Adrenal gland (tissue), 19 donors: ENCODE measurements at places on chromosomes 7 and 10.

GRCh38 chr7:73799282-73800141 lies 29.4 kb upstream of the CLDN3 start:
- no peak for DNase-seq

- DNase-seq: no peak
These were observed 202.9 kb upstream of the PLXNA4 start for GRCh38 chr7:132779164-132779563.

DNA sequence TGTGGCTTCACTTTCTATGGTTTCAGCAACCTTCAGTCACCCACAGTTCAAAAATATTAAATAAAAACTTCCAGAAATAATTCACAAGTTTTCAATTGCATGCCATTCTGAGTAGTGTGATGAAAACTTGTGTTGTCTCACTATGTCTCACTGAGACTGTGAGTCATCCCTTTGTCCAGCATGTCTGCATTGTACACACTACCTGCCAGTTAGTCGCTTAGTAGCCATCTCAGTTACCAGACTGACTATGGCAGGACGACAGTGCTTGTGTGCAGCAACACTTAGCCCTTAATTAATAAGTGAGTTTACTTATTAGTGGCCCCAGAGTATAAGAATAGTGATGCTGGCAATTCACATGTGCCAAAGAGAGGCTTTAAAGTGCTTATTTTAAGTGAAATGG lies 22.5 kb downstream of the CCDC186 start:
- no peak for DNase-seq

DNA sequence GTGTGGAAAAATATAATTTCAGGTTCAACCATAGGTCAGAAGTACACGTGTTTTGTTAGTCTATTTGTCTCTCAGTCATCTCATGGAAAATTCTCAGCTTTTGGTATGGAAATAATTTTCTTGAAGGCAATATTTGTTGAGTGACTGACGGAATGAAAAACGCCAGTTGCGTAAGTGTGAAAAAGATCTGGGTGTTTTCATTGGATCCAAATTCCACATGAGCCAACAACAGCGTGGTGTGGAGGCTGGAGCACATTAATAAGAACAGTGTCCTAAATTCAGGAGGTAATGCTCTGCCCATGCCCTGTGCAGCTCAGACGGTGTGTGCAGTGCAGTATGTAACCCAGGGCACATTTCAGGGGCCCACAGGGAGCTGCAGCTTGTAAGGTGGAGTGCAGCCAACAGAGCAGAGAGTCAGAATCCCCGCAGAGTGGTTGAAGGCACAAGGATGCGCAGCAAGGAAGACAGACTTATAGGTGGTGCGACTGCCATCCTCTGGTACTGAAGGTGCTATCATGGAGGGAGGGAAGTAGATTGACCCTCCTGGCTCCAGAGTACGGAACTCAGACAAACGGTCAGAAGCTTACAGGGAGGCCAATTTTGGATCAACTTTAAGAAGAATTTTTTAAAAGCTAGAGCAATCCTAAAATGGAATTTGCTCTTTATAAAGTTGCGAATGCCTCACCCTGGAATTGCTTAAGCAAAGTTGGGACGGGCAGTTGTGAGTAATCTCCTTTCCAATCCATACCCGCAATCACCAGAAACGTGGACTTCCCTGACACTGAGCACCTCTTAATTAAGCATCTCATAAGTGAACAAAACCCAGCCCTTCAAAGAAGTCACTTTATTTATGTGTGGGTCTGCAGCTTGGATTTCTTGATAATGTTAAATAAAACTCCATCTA lies 38.0 kb downstream of the EGFR start:
- peak; percentile 50 for DNase-seq

- peak; percentile 7 for DNase-seq
These were observed 6.6 kb downstream of the PWWP2B start for GRCh38 chr10:132403511-132404168.

- DNase-seq: no peak
These were observed 220.5 kb upstream of the PRSS1 start for GRCh38 chr7:142528608-142529408.

DNA sequence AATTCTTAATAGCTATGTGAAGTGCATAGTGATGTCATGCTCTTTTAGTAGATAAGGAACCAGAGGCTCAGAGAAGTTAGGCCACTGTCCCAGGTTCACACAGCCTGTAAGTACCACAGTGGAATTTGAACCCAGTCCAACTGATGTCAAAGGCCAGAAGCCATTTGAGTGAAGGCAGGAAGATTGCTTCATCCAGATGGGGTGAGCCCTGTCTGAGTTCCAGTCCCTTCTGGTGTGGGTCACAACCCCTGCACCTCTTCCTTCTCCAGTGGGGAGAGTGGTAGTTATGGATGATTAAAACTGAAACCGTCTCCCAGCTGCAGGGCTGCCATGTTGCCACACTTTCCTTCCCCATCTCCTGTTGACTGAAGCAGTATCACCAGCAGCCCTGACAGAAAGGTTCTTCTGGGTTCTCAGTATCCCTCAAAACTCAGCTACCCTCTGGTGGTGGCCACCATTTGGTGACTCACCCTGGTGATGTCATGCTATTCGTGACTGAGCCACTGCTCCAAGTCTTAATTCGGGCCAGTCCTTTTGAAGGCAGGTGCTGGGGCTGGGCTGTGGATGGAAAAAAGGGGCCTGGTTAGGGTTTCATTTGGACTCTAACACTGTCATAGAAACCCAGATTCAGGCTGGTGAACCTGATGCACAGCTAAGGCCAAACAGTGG lies 1.5 kb upstream of the C10orf95 start:
- DNase-seq: peak; percentile 71

DNA sequence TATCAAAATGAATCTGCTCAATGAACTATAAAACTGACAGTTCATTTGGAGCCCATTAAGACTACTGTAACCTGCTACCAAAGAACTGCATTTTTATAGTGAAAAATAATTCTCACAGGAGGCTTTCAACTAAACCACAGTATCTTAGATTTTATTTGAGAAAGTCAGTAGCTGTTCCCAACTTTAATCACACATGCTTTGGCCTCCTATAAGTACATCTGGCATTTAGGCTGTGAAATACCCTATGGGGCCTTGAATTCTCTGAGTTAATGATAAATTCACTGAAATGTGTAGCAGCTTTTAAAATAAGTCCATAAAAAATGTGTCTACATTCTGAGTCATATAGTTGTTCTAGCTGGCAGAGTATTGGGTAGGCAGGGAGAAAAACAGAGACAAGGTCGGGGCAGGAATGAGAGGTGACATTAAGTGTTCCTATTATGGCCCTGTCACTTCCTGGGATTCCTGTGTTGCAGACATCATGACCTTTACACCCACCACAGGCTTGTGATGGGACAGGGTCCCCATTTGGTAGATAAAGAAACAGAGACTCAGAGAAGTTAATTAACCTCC lies 588.8 kb downstream of the REEP3 start:
- DNase-seq: no peak

- peak; percentile 30 for DNase-seq
These were observed 14.9 kb downstream of the GTF2I start for GRCh38 chr7:74672343-74672915.

DNA sequence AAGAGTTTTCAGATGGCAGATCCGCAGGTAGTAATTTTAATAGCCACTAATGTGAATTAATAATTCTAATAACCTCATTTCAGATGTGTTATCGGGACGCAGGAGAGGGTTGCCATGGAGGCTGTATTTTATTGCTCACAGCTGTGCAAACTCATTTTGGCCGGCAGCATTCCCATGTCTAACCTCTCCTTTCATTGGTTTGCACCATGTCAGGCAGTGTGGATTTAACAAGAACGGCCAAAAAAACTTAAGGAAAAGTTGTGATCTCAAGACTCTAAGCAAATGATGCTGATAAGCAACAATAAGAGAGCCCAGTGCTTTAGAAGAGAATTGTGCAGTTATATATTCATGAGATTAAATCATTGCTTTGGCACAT lies 88.7 kb upstream of the NRP1 start:
- DNase-seq: no peak

DNA sequence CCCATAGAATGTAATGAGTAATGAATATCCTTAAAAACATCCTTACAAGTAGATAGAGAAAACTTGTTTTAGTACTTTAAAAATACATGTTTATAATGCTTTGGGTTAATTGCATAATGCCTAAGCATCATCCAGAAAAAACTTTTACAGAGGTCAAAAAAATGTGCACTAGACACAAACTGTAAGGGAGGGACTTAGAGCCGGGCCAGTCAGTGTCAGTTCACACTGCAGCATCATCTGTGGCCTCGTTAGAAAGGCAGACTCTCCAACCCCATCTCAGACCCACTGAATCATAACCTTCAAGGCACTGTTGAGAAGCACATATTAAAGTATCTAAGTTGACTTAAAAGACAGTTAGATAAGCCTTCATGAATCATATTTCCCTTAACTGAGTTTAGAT lies 230.1 kb upstream of the PRPS1L1 start:
- DNase-seq: no peak

GRCh38 chr7:92944633-92945032 lies 108.3 kb upstream of the CDK6 start:
- DNase-seq: no peak

DNA sequence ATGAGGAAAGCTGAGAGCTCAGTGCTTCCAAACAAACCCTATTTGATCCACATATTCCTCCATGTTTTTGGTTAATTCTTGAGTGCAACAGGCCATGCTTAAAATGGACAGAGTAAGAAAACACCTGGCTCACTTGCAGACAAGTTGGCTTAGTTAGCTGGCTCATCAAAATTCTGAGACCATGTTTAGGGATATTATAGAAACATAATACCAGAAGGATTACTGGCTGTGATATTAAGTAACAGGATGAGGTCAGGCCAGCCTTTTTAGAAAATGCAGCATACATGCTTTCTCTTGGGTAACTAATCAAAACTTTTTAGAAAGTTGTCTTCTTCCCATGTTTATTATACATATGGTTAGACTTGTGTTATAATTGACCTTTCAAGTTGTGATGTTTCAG lies 867.2 kb upstream of the LRRTM3 start:
- DNase-seq: no peak

DNA sequence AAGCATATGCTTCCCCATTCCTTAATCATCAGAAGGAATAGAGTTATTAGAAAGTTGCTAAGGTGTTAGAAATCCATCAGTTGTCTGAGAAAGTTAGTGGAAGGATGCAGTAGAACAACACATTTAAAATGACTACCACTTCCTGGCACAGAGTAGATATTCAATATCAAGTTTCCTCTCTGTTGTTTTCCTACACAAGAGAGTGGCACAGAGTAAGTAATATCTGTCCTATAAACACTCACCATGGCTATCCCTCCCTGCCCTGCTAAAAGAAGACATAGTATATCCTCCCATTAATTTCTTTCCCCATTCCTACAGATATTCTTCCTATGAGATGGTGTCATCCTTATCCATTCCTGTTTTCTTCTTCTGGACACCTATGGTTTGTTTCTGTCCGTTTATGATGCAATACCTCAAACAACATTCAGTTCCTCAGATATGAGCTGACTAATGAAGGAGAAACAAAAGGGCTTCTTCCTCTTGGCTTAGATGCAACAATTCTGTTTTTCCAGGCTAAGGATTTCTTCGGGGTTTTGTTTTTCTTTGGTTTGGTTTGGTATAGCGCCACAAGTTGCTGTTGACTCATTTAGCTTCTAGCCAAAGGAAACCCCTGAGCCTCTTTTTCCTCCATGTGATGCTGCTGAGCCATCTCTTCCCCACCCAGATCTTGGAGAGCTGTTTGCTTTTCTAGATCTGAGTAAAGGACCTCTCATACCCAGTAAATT lies 32.9 kb upstream of the BPGM start:
- no peak for DNase-seq

- DNase-seq: no peak
These were observed 42.2 kb downstream of the AOAH start for GRCh38 chr7:36682102-36682501.

- DNase-seq: no peak
These were observed 6.6 kb downstream of the AASS start for GRCh38 chr7:122137251-122138077.

DNA sequence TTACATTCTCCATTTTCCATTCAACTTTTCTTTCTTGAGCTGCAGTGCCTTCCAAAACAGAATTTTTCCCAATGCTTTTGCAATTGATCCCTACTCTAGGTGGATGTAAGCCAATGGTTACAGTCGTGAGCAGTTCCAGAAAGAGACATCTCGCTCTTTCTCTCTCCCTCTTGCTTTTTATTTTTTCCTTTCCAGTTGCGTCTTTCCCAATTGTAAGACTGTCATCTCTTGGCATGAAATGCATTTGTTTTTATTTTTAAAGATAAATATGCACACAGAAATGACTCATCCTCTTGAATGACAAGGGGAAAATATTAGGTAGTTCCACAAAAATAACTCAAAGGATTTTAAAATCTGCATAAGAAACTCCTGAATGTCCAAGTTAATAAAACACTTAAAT lies 25.1 kb downstream of the GLI3 start:
- DNase-seq: no peak

- DNase-seq: no peak
These were observed 202.6 kb upstream of the NRP1 start for GRCh38 chr10:33537066-33537465.

DNA sequence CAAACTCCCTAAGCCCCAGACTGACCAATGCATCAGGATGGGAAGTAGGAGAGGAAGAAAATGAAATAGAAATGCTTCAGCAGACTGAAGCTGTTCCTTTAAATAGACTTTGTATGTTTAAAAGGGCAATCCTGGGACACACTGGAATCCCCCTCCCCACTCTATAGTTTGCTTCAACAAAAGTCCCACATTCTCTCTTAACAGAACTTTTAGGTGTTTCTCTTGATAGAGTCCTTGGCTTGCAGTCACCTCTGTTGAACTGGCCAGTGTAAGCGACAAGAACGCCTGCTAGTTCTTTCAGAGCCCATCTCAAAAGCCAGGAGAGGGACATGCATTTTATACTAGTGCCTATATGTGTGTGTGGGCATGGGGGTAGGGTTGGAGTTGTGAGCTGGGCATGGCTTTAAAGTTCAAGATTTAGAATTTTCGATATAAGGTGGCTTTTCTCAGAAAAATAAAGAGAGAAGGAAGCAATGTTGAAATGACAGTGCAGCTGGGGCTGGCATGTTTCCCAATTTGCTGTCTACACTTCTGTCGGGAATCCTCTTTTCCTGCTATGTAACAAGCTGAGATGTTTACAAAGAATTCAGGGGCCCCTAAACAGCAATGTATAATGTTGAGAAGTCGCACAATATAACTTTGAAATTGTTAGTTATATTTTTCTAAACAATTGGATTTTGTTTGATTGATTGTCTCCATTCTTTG lies 2.1 kb downstream of the TBX20 start:
- DNase-seq: no peak

DNA sequence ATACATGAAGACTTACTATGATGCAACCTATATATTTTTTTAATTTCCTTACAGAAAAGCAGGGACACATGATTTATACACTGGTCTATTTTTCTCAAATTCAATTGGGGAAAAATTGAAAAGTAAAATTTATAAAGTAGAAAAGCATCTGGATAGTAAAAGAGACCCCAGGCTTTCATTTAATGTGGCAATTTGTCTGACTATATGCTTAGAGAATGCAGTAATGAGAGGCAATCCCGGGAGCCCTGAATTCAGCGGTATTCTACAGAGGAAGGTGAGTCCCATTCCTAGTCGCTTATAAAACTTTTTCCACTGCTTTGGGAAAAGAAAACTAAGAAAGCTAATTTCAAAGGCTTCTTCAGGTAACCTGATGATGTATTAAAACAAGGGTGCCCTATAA lies 167.1 kb downstream of the SEMA3D start:
- no peak for DNase-seq

DNA sequence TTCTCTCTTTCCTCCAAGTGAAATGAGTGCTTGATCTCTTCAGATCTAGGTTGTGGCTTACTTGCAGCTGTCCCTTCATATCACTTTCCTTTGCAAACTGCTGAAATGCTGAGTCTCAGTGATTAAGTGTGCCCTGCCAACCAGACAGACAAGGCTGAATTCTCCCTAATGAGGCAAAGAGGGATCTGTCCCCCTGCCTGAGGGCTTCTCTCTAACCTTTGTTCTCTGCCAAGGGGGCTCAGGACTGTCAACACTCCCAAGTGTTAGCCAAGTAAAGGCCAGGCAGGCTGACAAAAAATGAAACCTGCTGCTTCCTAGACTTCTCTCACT lies at the start of gene MSS51:
TSS of gene MSS51 (minus strand) at position 24 of the 330 bp plus-strand sequence. CDS start 5,277 bp downstream, outside the sequence.
- DNase-seq: no peak
